GM12892 (cell line): ENCODE measurements at places on chromosomes 5 and 9.
A peak's percentile ranks its signal among the peaks of the same experiment; 100 is the strongest.

DNA sequence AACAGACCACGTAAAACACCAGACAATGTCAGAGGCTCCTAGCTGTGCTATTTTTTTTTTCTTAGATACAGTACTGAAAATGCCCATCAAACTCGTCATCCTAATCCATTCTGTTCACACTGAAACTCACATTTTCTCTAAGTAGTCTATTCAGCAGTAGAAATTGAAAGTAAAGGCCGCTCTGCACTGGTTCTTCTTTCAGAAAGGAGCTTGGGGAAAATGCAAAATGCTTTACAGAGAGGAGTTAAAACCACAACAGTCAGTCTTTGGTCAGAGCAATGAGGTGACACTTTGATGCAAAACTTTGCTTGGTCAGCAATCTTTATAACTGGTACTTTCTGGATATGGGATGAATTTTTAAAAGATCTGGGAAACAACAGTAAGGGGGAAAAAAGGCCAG, 43.8 kb upstream of the SUSD1 start:
- DNase-seq = peak; percentile 15

DNA sequence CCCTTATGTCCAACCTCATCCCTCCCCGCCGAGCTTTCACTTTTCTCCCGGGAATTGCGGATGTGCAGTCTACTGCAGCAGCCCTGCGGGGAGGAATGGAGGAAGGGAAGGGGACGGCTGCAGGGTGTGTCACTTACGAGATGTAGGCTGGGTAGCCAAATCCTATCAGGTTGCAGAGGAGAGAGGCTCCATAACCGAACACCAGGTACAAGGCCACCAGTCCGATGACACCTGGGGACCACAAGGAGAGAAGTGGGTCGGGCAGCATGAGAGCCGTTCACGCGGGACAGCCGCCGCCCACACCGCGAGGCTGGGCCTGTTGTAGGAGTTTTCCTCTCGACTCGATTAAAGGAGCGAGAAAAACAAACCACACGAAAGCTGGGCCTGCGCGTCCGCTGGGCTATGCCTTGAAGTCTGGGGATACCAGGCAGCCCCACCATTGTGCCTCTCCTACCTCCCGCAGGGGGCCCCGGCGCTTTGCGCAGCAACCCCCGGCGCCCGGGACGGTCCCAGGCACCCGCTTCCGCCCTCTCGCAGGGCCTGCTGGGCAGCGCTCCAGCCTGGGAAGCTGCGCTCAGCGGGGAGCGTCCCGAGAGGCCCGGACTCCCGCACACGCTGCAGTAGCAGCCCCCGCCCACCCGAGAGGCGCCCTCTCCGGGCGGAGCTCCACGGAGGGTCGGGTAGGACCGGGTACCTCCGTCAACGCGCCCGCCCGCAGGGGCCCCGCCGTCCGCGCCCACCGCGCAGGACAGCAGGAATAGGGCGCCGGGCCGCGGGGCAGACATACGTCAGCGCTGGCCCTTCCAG, 798 bp downstream of the REEP5 start:
- DNase-seq = peak; percentile 49

DNA sequence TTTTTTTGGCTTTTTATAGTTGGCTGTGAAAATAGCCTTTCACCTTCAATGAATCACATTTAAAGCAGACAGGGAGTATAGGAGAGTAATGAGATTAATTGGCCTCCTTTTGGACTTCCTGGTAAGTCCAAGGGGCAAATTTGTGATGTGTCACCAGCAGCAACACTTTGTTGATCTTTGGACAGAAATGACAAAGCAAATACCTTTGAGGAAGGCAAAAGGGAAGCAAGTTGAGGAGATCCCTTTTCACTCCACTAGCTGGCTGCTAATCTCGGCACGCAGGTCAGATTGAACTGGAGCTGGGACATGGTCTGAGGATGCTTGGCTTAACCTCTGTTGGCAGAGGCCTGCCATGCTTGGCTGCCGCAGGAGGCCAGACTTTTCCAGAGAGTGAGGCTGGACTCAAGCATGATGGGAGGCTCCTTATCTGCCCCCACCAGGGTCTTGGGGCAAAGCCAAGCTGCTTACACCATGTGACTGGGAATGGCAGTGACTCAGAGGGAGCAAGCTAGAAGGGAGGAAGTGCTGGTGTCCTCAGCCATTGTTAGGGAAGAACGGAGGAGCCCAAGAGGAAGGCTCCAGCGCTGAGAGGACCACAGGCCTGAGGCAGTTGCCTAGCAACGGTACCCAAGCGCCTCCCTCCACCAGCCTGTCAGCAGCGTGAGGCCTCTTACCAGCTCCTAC, 174.5 kb upstream of the MAP1B start:
- no peak for DNase-seq

GRCh38 chr5:56575821-56576220, 239.5 kb upstream of the MAP3K1 start:
- DNase-seq = no peak

- DNase-seq = no peak
Observed at GRCh38 chr5:112968411-112969106, 8.0 kb upstream of the DCP2 start.
